Activated T-helper 1 cell treated with Interleukin-2 at 50 U/mL for 16 hours (primary cell): ENCODE measurements at places on chromosomes 1 and 21.
A peak's percentile ranks its signal among the peaks of the same experiment; 100 is the strongest.

DNA sequence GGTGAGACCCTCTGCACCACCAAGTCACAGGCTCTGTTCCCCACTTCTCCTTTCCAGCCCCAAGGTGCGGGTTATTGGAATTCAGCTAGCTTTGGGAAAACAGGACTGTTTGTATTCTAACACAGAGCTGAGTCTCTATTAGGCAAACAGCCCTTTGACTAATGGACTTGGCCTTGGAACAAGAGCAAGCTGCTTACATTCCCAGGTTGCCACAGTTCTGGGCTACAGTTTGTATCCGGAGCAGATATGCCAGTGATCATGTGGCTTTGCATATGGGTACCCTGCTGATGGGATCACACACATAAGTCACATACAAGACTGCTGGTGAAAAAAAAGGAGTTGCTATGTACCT is 110.5 kb upstream of the COA6 start:
- DNase-seq: no peak

- DNase-seq: no peak
These were observed 160.4 kb downstream of the PIK3R3 start for GRCh38 chr1:45971922-45972531.

- no peak for DNase-seq
These were observed 86.5 kb upstream of the KCNJ15 start for GRCh38 chr21:38170283-38170682.

DNA sequence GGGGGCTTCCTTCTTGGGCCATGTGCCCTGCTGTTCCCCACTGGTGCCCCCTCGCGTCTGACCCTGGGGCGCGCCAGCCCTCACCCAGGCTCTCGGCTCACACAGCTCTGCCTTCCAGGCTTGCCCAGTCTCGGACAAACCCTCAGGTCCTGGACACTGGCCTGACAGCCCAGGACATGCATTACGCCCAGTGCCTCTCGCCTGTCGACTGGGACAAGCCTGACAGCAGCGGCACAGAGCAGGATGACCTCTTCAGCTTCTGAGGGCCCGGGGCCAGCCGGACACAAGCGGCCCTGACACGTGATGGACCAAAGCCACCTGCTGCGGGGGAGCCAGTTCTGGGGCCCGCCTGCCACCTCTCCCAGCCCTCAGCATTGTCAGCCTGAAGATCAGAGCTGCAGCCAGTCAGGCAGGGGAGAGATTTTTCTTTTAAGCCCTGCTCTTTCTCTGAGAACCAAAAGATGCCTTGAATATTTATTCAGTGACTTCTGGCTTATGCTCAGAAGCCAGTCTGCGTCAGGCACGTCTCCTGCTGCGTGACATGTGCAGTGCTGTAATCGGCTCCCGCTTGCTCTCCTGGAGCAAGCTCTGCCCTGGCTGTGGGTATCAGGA is 23.4 kb downstream of the LDLRAP1 start:
- peak; percentile 34 for DNase-seq

GRCh38 chr21:45071078-45071873 is 3.1 kb upstream of the ADARB1 start:
- DNase-seq: no peak

DNA sequence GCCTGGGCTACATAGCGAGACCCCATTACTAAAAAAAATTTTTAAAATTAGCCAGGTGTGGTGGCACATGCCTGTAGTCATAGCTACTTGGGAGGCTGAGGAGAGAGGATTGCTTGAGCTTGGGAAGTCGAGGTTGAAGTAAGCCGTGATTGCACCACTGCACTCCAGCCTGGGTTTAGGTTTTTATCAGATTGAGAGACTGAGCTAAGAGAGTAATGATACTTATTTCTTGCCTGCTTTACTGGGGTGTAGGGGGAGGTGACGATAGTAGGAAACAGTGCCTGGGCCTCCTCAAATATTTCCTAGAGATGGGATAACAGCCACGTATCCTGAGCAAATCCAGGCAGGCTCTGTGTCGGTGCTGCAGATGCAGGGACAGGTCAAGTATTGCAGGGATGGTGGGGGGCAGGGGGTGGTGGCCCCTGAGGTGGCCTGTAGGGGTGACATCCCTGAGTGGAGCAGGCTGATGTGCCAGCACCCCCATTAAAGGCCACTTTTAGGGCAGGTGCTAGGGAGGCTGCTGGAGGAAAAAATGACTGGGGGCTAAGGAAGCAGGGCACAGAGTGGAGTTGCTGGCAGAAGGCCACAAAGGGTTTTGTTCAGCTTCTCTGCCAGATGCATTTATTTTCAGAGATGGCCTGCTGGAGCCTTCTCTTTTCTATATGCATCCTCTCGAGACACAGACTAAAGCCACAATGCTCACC is 130.5 kb downstream of the RHOU start:
- no peak for DNase-seq

DNA sequence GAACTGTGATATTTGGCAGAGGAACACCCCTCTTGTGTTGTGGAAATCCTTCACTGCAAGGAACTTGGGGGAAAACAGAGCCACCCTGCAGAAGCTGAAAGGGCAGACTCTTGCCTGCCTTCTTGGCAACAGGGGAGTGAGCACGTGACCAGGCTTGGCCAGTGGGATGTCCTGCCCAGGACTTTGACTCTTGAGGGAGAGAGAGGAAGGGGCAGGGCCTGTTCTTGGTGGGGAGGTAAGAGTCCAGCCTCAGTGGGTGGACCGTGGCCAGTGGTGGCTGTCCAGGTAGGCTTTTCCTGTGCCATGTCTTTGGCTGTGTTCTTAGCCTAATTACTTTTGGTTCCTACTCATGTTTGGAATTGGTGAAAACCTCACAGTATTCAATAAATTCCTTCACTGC is 8.6 kb upstream of the AK2 start:
- DNase-seq: no peak

DNA sequence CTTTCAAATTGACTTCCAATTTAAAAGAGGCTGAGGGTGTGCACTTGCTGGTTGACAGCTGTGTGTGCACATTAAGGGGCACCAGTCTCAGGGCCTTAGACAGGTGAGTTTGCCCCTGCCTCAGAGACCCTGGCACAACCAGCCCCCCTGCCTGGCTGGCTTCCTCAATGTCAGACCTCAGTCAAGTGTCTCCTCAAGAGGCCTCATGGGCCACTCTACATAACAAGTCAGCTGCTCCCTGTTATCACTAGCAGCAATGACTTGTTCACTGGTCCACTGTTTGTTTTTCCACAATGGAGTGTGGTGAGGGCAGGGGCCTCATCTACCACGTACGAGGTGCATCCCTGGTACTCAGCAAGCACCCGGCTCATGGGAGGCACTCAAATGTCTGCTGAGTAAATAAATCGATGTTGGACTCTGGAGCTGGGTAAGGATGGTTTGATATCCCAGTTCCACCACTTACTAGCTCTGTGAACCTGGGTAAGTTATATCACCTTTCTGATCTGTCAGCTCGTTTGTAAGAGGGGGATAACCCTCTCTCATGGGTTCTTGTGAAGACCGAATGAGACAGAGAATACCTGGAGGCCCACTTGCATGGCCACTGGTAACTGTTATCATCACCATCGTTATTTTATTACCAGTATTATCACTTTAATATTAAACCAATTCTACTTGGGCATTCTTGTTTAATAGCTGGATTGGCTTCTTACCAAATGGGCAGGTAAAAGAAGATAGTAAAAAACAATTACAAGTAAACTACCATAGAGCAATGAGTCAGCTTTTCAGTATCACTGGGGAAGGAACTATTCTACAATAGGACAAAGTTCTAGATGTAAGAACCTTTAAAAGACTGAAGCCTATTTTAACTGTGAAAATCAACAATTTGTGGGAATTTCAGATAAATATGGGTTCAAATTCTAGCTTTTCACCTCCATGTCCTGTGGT is 64.6 kb downstream of the SLC66A1 start:
- no peak for DNase-seq

- no peak for DNase-seq
These were observed 48.7 kb upstream of the PSEN2 start for GRCh38 chr1:226821719-226822085.
